ENCODE measurements at places on chromosomes 16 and 17.

DNA sequence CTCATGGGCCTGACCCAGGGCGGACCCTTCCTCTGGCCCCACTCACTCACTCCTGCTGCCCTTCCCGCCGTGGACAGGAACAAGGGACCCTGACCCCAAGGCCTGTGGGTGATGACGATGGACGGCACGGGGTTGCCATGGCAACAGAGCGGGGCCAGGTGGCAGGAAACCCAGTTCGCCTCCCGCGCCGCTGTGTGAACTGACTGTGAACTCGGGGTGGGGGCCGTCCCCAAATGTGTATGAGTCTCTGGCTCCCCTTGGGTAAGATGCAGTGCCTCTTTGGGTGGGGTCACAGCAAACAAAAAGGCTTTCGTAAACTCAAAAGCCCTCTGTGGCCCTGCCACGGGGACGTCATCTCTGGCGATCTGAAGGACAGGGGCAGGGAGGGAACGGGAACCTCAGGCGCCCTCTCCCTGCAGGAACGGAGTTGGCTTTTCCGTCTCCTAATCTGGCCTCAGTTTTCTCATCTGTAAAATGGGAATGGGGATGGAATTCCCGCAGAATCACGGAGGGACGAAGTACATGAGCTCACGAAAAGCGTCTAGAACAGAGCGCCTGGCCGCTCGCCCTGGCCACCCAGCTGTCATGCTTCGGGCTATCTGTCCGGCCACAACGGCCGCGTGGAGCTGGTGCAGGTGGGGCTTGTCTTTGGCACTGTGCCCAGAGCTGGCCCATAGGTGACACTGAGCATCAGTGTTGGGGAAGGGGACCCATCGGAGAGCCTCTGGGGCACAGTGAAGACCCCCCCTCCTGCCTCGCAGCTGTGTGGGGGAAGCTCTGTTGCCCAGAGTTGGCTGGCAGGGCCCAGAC is 44.9 kb upstream of the PABPN1L start:
- no peak for DNase-seq

DNA sequence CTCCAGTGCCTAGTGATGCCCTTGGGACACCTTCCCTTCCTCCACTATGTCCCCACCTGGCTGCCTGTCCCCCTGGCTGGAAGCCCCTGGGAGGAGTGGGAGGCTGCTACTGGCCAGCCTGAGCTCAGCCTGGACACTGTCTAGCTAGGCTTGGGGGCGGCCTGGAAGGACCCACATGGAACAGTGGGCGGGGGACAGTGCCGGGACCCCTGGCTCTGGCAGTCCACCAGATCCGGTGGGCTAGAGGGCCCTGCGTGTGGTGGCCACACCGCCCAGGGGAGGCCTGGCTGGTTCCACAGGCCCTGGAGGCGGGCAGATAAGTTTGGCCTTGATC is 388.0 kb upstream of the TNRC6C start:
- DNase-seq: no peak

DNA sequence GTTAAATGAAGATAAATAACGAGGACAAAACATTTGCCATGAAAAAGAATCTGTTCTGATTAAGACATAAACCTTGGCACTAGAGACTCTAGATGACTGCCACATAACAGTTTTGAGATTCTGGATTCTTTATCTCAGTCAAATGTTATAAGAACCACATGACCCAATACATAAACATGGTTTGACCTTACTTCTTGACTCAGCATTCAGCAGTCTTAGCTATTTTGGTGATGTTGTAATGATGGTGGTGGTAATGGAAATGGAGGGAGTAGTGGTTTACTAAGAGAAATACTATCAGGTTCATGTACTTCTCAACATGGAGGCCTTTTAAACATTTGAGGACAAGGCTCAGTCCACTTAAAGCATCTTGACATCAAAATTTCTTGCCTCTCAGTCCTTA is 925.4 kb downstream of the CDH11 start:
- DNase-seq: no peak

DNA sequence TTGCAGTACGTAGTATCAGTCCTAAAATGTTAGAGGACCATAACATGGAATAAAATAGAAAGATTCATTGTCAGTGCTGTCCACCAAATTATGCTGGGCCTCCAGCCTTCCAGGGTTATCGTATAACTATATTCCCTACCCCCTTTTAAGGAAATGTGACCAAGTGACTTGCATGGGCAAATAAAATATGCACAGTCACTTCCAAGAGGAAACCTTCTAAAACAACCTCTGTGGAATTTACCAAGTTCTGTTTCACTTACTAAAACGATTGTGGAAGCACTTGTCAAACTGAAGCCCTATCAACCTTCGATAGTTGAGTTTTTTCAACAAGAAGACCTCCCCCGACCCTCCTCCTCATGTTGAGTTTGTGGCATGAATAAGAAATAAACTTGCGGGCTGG is 345.4 kb upstream of the C16orf82 start:
- DNase-seq: no peak

GRCh38 chr17:44971776-44972483 is 3.8 kb upstream of the C1QL1 start:
- no peak for DNase-seq

DNA sequence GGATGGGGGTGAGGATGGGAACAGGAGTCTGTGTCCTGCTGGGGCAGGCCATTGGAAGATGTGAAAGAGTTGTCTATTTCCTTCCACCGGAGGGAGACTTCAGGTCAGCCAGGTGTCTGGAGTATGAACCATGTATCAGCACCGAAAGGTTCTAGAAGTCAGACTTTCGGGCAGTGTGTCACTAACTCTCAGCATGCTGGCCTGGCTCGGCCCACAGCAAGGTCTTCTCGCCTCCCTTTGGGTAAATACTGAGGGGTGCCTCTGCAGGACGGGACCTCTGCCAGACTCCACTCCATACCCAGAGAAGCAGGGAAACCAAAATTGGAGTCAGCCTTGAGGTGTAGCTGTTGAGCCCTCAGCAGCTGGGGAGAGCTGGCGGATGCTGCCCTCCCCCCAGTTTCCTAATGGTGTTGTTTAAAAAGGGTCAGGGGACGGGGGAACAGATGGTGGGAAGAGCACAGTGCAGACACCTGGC is 507 bp downstream of the CIITA start:
- no peak for DNase-seq

GRCh38 chr17:7107012-7107754 is 7.4 kb downstream of the ASGR2 start:
- no peak for DNase-seq

DNA sequence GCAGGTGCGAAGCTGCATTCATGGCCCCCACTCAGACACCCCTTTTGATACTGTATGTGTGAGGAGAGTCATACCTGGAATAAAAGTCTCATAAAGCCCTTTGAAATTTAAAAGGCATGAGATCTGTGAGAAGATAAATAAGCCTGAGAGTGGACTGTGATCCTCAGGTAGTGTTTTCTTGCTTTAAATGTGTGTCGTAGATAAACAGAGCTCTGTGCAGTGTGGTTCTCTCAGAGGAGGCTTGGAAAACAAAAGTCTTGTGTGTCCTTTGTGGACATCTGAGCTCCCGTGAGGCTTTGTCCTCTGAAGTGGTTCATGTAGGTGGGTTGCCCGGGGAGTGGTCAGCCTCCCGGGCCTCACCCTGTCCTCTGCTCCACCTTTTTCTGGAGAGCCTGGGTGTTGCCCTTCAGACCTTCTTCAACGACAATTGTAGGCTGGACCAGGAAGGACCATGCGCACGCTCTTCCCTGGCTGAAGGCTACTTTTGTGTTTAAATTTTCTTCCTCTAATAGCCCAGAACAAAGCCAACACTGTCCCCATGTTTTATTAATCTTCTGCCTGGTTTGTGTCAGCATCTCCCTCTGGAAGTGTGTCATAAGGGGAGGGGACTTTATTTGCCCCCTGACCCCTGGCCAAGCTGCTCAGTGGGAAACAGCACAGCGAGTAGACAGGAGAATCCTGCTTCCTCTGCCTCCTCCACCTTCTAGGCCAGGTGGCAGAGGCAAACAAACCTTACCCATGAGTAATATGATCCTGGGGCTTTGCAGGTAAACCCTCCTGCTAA is 151.2 kb downstream of the MSI2 start:
- no peak for DNase-seq

DNA sequence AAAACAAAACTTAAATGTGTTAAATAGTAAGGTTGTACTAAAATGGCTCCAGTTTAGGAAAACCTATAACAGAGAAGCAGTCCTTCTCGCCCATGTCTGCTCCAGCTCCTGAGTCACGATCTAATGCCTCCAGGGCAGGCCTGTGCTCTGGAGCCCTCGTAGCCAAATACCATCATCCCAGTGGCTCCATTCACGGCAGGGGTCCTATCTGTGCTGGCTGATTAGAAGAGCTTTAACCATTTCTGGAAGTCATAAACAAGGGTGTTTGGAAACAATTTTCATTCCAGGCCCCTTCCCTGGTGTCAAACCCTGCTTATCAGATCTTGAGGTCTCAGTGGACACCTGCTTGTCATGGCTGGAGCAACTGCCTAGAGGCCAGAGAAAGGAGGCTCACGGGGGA is 336.9 kb downstream of the SOX9 start:
- DNase-seq: no peak

- no peak for DNase-seq
Measured at GRCh38 chr16:84953190-84953746, 58.1 kb downstream of the ZDHHC7 start.

- no peak for DNase-seq
Measured at GRCh38 chr17:76584427-76585032, 1.1 kb downstream of the ST6GALNAC2 start.

DNA sequence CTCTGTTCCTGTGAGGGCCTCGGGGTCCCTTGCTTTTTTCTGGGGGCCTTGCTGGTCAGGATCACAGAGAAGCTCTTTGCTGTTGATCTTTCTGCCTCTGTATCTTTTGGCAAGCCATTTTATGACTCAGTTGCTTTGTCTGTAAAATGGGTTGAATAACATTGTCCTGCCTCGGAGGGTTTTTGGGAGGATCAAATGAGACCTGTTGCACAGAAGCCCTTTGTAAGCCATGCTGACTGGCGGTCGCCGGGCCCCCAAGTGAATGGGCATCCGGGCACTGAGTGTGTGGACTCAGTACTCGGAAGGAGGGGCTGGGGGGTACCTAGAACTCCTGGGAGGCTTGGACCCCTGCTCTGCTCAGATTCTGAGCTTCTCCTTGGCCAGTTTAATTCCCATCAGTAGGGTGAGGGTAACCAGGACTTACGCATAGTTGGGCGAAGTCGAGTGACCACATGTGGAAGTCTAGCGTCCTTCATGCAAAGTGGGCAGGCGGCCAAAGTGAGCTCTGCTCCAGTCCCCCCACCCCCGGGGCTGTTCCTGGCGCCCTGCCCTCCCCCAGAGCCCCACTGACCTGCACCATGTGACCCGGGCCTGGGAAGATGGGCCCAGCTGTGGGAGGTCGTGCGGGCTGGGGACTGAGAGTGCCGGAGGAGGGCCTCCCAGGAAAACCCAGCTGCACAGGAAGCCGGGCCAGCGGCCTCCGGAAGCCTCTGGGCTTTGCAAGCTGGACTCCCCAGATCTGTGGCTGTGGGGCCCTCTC is 284.0 kb downstream of the SEC14L1 start:
- DNase-seq: no peak

- DNase-seq: no peak
Measured at GRCh38 chr16:20383106-20384029, 21.2 kb downstream of the PDILT start.

DNA sequence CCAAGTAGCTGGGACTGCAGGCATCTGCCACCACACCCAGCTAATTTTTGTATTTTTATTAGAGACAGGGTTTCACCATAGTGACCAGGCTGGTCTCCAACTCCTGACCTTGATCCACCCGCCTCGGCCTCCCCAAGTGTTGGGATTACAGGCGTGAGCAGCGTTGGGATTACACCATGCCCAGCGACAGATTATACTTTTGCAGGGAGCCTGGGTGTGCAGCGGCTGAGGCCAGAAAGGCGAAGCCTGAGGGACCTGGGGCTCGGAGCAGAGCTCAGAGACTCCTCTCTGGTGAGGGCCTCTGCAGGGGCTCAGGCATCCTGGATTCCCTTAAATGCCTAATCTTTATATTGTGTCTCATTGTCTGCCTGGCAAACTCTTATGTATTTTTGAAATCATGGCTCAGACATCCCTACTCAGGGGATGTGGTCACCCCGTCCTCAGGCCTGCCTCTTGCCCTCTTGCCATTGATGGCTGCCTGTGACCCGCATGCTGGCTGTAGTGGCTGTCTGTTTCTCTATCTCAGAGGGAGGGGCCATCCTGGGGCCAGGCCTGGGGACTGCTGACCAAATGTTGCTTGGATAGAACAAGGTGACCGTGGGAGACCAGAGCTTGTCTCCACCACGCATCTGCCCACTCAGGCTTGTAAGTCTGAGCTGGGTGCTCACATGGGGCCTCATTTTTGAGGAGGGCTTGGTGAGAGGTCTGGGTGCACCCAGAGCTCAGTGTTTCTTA is 42.6 kb downstream of the B9D1 start:
- DNase-seq: no peak

DNA sequence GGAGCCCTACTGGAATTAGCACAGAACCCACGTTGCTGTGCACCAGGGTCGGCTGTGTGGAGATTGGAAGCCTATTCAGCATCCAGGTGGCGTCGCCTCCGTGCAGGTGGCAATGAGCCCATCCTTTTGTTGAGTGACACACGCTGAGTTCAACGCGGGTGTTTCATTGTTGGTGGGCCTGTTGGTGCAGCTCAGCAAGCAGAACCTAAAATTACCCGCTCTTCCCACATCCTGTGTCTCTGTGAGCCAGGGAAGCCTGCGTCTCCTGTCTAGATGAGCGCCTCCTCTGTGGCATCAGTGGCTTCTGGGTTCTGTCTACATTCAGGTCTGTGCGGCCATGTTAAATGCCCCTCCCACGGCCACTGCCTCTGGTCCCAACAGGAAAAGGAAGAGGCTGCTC is 14.5 kb downstream of the CD2BP2 start:
- DNase-seq: no peak

DNA sequence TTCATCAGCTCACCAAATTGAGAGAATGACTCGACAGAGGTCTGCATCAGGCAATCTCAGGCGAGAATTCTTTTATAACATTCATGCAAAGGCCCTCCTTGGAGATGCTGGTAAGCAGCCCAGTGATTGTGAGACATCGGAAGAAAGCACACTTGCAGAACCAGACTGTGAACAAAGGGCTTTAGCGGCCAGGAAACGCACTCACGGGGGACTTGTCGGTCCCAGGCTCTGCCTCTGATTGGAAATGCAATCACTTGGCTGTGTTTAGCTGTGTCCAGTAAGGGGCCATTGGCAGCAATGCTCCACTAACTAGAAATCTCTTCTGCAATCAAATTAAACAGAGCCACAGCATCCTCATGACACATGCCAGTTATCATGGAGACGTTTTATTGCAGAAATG is 226.7 kb upstream of the CDH13 start:
- DNase-seq: no peak

Measured in stimulated activated CD4-positive, alpha-beta T cell treated with anti-CD3 and anti-CD28 coated beads, TNF-alpha, amount 100 ng/mL, for 1 hour (primary cell).